ENCODE measurements at places on chromosomes 3 and 15. TPM values are rescaled to one million over a fixed set of nuclear protein-coding genes. Genes with fewer than 3 reads are reported as not detected.

DNA sequence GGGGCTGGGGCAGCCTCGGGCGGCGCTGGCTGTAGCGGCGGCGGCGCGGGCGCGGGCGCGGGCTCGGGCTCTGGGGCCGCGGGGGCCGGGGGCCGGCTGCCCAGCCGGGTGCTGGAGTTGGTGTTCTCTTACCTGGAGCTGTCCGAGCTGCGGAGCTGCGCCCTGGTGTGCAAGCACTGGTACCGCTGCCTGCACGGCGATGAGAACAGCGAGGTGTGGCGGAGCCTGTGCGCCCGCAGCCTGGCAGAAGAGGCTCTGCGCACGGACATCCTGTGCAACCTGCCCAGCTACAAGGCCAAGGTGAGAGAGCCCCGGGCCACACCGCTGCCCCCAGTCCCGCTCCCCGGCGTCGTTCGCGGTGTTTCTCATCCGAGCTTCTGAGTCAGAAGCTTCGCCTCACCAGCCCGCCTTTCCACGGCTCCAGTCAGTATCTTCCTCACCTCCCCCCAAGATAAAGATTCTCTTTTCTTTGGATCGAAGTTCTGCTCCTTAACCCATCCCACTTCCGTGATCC, 600 bp downstream of the FBXO45 start:
- DNase-seq, result no peak

GRCh38 chr15:63283126-63283525, 5.7 kb downstream of the APH1B start:
- no peak for DNase-seq

- no peak for DNase-seq
Observed at GRCh38 chr3:53231532-53232511, 24.0 kb downstream of the TKT start.

DNA sequence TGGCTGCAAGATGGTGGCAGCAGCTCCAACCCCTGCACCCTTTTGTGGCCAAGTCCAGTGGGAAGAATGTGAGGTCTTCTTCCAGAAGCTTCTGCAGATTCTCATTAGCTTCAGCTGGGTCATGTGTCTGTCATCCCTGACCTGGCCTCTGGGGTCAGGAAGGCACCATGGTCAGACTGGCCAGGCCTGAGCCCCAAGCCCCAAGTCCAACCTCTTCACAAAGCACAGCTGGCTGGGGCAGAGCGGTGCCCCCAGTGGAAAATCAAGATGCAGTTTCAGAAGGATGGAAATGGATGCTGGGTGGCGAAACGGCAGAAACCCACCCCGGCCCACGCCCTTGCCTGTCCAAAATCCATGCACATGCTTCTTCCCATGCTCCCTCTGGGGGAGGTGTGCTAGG, 15.9 kb upstream of the GATA2 start:
- no peak for DNase-seq

Gene GOLGA6A
- polyA plus RNA-seq, result 0.06 TPM

Gene SPESP1
- 6.4 TPM for polyA plus RNA-seq

Gene OR4M2
- not detected for polyA plus RNA-seq

Gene SLC6A1
- polyA plus RNA-seq, result 0.98 TPM

Data from right renal pelvis (tissue), 4 donors.